Amniotic stem cell (primary cell): ENCODE measurements at places on chromosomes 2 and 18.

DNA sequence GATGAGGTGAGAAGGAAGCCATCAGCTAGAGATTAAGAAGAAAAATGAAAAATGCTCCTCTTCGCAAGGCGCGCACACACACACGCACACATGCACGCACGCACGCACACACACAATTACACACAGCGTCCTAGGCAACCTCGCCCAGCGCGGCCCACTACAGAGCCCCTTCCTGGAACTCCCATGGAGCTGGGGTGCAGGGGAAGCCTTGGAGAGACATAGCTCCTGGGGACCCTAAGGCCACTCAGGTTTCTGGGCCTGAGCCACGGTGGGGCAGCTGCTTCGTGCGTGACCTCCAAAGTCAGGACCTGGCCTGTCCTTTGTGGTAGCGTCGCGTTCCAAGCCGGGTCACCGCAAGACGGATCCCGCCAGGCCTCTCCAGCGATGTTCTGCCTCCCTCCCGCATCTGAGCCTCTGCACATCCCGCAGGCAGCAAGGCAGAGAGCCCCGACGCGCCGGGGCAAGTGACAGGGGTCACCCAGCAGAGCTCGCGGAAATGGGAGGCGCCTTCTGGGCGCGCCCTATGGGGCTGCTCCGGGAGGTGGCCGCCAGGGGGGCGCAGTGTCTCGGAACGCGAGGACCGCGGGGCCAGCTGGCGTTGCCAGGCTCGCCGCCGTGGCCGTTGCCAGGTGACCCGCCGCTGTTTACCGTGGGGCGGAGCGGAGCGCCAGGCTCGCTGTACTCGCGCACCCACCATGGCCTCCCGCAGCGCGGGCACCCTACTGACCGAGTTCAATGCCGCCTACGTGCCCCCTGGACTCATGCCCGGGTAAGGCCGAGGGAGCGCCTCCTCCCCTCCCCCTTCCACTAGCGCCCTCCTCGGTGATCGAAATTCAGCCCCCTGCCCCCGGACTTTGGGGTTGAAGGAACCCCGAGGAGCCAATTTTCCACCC, 79.0 kb downstream of the CIB4 start:
- no peak for DNase-seq

GRCh38 chr2:12326449-12327190, 390.1 kb upstream of the TRIB2 start:
- no peak for DNase-seq

DNA sequence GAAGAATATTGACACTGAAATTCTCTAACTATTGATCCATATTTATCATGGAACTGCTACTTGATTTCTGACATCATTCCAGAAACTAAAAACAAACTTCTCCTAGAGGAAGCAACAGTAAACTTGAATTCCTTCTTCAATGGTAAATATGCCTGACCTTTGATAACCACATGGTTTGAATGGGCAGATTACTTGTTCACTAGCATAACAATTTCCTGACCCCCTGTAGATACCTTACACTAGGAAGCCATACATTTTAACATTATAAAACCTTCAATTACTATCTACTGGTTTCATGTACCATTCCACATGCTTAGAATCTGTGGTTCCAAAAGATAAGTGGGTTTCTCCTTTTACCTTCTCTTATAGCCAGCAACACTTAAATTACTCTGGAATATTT, 36.5 kb upstream of the DSG1 start:
- no peak for DNase-seq

DNA sequence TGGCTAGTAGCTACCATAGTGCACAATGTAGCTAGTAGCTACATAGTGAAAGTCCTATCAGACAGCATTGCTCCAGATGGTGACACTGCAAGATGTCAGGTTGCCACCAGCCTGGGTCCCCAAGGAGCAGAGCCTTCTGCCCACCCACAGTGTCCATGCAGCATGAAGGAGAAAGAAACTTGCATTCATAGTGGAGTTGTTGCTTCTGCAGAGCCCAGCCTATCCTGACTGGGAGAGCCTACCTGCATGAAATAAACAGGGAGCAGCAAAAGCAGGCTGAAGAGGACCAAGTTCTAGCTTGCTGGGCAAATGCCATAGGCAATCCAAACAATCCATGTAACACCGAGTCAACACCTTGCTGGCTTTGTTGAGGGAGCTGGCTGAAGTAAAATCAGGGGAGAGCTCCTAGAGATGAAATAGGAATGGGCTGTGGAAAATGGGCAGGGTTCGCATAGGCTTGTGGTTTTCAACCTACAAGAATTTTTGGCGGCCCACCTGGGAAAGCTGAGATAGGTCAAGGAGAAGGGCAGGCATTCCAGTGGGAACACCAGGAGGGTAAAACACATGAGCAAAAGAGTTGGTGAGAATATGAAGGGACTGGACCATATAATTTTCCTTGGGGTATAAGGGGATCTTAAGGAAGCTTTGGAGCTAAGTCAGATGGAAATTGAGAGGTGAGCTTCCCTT, 195.8 kb downstream of the CYP26B1 start:
- no peak for DNase-seq

DNA sequence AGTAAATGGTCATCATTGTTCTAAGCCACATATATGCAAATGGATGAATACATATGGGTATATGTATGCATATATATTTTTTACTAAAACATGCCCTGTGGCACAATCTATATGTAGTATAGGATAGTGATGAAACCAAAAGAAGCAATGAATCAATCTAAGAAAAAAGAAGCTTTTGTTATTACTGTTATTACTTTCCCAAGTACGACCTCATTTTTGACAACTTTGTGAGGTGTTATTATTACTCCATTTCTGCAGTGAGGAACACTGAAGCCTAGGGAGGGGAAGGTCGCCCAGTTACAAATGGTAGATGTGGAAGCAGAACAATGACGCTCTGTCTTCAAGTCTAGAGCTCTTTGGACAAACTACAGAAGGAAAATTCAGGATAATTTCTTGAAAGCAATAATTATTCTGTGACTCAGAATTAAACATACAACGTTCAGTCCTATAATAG, 38.3 kb downstream of the STAT4 start:
- no peak for DNase-seq

DNA sequence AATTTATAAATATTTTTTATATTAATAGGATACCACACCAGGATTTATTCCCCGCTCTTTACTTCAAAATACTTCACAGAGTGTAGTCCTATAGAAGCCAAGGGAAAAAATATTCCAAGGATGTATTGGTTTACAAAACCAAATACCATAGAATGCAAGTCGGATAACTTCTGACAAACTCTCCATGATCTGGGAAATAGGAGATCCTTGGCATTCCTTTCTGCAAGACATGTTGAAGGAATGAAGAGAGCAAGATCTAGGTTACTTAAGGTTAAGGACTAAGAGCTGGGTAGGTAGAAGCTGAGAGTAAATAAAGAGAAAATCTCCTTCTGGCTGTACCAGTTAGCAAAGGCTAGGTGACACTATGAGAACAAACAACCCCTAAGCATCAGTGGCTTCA, 141.2 kb downstream of the LRATD1 start:
- no peak for DNase-seq

DNA sequence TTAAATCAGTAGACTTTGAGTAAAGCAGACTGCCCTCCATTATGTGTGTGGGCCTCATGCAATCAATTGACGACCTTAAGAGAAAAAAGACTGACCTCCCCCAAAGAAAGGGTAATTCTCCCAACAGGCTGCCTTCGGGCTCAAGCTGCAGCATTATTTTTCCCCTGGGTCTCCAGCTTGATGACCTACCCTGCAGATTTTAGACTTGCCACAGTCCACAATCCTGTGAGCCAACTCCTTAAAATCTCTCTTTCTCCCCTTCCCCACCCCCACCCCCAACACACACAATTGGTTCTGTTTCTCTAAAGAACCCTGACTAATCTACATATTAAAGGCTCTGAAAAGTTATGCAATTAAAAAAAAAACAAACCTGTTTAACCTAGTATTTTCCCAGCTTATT, 89.4 kb downstream of the RNF152 start:
- no peak for DNase-seq

DNA sequence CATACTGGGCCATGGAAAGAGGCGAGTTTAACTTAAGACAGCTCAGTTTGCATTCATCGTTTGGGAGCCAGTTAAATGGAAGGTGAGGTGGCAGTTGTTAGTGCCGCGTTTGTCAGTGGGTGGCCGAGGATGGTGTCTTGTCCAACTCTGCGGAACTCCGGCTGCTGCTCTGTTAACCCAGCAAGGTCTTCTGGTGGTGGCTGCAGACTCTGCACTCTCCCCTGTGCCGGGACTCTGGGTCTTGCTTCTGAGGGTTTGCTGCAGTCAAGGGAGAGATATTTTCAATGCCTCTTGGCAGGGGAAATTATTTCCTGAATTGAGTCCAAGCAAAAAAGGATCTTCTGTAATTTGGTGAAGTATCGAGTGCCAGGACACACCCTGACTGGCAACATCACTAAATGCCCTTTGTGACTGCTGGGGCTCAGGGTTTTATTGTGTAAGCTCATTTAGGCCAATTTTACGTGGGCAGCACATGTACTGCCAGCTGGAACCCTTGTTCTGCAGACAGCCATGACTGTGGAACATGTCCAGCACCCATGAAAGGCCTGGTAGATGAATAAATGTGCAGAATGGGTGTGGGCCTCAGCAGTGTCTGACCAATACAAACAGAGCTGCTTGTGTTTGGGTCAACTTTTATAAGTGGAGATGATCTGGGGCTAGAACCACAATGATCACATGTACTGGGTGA, 58.1 kb downstream of the IL1R2 start:
- no peak for DNase-seq

- DNase-seq: no peak
Measured at GRCh38 chr2:180017784-180018183, 10.7 kb upstream of the CWC22 start.

DNA sequence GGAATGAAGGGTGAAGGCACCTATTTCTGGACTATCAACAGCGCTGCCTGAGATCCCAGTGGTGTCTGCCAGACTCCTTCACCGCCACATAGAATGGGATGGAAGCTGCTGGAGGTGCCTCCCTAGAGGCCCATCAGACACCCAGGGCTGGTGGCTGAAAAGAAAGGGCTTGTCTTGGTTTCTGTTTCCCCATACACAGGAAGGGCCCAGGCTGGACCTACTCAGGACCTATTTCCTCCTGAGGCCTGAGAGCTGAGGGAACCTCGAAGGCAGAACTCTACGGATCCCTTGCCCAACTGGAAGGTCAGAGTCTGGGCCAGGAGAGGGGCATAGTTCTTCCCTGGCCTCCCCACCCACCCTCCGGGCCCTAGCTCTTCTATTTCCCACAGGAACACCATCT, 2.9 kb upstream of the CLEC4F start:
- no peak for DNase-seq

GRCh38 chr18:3869848-3870247, 419.9 kb downstream of the TGIF1 start:
- DNase-seq: peak; percentile 23

DNA sequence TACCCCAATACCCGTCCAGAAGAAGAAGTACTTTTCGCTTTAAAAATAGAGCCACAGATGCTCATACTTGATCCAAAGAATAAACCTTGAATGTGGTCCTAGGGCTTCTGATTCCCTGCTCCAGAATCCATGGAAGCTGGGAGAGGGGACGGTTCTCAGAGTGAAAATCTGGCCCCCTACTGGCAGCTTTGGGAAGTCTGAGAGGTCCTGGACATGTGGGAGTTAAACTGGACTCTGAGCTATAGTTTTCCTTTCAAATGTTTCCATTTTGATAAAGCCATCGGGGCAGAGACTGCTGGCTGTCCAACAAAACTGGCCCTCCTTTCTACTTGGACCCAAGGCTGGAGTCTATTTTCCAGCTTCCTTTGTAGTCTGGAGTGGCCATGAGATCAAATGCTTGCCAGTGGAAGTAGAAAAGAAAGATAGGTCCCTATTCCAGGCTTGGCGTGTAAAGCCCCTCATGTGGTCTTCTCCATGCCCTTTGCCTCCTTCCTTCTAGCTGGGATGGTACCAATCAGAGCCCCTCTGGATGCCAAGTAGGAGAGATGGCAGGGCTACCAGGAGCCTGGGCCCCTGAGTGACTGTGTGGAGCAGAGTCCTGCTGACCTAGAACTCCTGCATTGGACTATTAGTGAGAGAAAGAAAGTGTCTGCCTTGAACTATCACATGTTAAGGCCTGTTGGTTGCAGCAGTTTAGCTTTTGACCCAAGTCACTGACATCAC, 37.7 kb upstream of the TBC1D8 start:
- peak; percentile 8 for DNase-seq

GRCh38 chr18:64401268-64402060, 252.6 kb upstream of the LINC00305 start:
- no peak for DNase-seq

DNA sequence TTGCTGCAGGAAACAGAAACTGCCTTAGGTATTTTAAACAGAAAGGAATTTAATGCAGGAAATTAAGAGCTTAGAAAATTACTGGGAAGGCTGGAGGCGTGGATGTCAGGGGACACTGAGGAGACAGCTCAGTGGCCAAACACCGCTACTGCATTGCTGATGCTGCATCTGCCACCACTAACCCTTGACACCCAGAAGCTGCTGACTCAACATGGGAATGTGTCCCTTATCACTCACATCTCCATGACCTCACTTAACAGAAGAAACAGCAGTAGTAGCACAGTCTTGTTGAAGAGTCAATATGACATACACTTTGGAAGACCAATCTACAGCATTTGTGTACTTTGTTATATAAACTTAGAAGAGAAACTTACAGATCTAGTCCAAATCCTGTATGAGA, 906.1 kb downstream of the SLC4A3 start:
- DNase-seq: peak; percentile 38

GRCh38 chr2:13018490-13018889, 301.8 kb downstream of the TRIB2 start:
- no peak for DNase-seq

DNA sequence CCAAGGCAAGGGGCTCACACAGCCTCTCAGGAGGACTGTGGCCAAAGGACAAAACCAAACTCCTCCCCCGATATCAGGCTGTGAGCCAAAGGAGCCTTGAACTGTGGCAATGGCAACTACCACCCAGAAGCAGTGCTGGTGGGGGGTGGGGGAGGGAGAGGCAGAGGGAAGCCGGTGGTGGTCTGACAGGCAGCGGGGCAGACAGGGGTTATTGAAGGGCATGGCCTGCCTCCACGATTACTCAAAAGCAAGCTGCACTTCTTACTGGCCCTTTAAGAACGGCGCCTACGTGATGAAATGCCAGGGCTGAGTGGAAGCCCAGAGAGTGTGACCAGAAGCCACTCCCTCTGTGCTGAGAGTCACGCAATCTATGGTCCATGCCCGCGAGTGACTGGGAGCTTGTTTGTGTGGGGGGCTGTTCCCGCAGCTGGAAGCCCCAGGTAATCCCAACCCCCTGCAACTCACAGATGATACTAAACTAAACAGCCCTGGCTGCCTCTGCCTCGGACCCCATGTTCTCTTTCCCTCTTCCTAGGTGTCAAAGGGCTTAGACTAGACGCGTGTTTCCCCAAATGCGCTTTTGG, 128.2 kb upstream of the CXCR4 start:
- no peak for DNase-seq

- DNase-seq: no peak
Measured at GRCh38 chr18:35941299-35941698, 31.2 kb upstream of the RMP24 start.
